ENCODE measurements at places on chromosomes 6 and 20. TPM values are rescaled to one million over a fixed set of nuclear protein-coding genes. Genes with fewer than 3 reads are reported as not detected.
A peak's percentile ranks its signal among the peaks of the same experiment; 100 is the strongest.

GRCh38 chr6:97282238-97282725 lies 734 bp downstream of the MMS22L start:
- no peak for DNase-seq

DNA sequence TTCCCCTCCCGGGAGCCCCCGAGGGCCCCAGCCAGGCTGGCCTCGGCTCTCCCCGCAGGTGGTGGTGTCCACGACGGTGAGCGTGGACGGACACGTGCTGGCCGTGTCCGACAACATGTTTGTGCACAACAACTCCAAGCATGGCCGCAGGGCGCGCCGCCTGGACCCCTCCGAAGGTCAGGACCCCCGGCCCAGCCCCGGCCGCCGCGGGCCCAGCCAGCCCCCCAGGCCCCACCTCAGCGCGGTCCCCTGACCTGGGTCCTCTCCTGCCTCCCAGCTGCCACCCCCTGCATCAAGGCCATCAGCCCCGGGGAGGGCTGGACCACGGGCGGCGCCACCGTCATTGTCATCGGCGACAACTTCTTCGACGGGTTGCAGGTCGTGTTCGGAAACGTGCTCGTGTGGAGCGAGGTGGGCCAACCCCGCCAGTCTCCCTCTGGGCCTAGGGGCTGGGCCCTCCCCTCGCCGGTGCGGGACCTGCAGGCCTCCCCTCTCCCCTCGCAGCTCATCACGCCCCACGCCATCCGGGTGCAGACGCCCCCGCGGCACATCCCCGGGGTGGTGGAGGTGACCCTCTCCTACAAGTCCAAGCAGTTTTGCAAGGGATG lies 51.0 kb downstream of the CPXM1 start:
- no peak for DNase-seq

DNA sequence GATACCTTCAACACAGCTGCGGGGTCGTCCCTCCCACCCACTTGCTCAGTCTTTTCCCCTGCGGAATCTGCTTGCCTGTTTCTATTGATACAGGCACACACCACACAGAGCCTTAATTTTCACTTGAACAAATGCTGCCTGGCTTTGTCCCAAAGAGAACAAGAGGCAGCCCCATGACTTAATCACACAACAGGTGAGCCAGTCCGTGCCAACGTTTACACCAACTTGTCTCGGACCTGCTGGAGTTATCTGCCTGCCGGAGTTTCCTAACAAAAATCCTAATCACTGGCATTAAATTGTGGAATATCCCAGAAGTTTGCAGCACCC lies 186.8 kb upstream of the RREB1 start:
- DNase-seq, result no peak

GRCh38 chr20:47334022-47334551 lies 22.4 kb downstream of the ZMYND8 start:
- no peak for DNase-seq

- no peak for DNase-seq
Measured at GRCh38 chr6:1704711-1705110, 95.0 kb downstream of the FOXC1 start.

GRCh38 chr20:19254956-19255355 lies 42.5 kb downstream of the SLC24A3 start:
- DNase-seq, result no peak

GRCh38 chr20:4961746-4962145 lies 39.6 kb downstream of the SLC23A2 start:
- no peak for DNase-seq

- no peak for DNase-seq
Measured at GRCh38 chr6:130754786-130755367, 72.3 kb upstream of the SMLR1 start.

- DNase-seq, result no peak
Measured at GRCh38 chr6:66265737-66266136, 558.7 kb upstream of the EYS start.

DNA sequence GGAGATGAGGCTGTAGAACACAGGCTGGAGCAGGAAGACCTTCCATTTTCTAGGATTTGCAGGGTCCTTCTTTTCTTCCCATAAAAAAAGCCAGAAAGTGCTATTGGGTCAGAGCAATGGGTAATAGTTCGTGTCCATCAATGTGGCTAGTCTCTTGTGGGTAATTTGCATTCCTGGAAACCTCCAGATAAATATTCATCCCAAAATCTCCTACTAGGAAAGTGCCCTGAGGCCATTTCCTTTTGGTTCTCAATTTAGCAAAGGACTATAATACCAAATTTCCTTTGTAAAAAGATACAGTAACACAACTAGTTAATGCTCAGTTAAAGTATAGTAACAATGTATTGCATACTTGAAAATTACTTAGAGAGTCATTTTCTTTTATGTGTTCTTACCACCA lies 138.1 kb upstream of the TAB2 start:
- no peak for DNase-seq

DNA sequence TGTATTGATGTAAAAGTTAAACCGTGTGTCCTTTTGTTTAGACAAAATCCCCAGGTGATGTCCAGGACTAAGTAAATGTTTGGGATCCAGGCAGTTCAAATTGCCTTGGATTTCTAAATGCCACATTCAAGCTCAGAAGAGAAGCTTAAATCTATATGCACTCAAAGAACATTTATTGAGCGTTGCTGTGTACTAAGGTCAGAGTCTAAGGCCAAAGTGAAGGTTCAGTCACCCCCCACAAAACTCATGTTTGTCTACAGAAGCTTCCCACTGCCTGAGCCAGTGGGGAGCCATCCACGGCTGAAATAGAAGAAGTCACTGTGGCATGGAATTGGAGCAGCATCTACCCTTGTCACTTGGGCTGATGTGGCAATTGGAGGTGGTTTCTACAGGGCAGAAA lies 70.7 kb upstream of the INSM1 start:
- no peak for DNase-seq

- peak; percentile 5 for DNase-seq
Measured at GRCh38 chr6:91575032-91575431, 988.2 kb upstream of the MAP3K7 start.

DNA sequence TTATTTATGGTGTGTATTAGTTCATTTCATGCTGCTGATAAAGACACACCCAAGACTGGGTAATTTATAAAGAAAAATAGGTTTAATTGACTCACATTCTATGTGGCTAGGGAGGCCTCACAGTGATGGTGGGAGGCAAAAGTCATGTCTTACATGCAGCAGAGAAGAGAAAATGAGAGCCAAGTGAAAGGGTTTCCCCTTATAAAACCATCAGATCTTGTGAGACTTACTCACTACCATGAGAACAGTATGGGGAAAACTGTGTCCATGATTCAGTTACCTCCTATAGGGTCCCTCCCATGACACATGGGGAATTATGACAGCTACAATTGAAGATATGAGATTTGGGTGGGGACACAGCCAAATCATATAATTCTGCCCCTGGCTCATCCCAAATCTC lies 150.0 kb upstream of the AHI1 start:
- DNase-seq, result no peak

DNA sequence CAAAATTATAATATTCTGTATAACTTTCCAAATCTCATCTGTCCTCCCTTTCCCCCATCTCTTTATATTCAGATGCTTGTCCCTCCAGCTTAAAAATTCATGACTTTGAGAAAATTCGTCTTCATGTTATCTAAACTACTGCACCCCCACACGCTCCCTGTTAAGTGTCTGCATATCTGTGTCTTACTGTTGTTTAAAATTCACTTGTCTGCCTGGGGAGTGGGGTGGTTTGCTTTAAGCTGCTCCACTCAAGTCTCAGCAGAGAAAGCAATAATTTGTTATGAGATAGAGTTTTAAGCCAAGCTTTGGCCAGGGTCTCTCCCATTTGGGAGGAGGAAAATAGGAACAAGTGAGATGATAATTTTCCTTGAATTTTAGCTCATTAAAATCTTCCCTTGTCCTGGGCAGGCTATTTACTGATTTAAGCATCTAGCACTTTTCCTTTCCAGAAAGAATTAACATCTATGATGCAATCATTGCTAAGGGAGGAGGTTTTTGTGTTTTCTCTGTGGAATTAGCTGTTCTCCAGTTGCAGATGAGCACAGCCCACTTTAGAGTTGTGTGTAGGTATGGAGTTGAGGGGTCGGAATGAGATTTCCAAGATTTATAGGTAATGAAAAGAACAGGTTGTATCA lies 36.8 kb downstream of the MTHFD1L start:
- DNase-seq, result no peak

DNA sequence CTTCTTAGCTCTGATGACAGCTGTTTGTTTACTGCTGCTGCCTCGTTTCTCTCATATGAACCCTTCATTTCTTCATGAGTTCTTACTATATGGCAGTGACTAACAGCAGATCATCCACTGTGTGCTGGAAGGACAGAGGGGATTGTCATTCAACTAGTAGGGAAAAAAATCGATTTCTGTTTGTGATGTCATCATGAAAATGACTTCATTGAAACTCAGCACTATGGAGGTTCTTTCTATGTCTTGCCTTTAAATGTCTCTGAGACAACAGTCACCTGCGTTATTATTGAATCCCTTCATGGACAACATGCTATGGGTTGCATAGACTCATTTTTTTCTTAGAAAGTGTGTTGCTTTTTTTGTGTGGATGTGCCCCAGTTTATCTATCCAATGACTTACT lies 394.4 kb downstream of the DOK5 start:
- no peak for DNase-seq

DNA sequence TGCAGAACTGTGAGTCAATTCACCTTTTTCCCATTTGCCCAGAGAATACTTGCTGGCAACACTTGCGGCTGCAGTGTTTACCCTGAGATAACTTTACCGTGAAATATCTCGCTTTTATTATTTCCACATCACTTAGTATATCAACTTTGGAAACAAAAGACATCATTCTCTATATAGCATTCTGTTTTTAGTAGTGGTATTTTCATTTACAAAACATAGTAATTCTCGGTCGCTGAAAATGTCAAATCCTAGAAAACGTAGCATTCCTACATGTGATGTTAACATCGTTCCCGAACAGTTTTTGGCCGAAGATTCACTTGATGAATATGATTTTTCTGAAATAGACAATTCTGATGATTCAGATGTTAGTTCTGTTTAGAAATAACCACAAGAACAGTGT lies 52.0 kb downstream of the NHLRC1 start:
- DNase-seq, result no peak

- DNase-seq, result no peak
Measured at GRCh38 chr6:155493694-155494143, 38.1 kb upstream of the NOX3 start.

GRCh38 chr6:42659806-42660205 lies 62.6 kb downstream of the PRPH2 start:
- DNase-seq, result no peak

GRCh38 chr6:38676974-38677544 lies 25.9 kb downstream of the GLO1 start:
- DNase-seq, result no peak

DNA sequence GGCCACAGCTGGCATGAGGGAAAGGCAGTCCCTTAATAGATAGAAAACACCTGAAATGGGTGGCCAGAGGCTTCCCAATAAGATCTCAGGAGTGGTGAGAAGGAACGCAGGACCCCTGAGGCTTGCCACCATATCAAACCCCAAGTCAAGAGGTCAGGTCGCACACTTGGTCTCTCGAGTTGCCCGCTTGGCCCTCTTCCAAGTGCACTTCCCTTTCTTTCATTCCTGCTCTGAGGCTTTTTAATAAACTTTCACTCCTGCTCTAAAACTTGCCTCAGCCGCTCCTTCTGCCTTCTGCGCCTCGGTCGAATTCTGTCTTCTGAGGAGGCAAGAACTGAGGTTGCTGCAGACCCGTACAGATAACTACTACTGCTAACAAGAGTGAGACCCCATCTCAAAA lies 64.2 kb downstream of the SLC2A10 start:
- DNase-seq, result no peak

DNA sequence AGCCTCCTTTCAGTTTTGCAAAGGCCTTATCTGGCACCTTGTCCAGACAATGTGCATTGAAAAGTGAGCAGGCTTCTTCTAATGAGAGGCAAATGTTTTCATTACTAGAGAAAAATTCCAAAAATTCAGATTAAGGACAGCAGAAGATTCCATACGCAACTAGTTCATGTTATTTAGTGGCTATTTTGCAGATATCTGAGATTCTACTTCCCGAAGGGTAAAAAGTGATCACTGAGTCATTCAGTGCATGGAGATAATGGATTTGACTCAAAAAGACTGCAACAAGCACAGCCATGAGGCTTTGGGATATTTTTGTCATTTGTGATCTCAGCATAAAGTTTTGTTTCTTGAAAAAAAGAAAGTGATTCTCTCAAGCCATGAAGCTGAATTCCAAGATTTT lies 29.9 kb downstream of the METTL24 start:
- DNase-seq, result no peak

DNA sequence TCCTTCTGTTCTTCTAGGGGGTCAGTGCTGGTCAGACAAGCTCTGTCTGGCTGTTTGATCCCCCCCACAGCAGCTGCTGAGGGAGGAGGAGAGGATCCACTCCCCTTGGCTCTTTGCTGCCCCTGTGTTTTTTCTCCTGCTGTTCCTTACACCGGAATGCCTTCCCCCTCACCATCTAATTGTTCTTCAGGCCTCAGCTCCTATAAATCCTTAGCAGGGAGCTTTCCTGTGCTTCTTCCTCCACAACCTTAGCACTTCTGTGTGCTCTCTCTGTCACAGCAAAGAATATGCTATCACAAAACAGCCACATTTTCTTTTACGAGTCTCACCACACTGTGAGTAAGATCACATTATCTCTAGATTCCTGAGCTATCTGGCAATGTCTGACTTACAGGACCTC lies 196.6 kb downstream of the OTOR start:
- DNase-seq, result no peak

- no peak for DNase-seq
Measured at GRCh38 chr20:56368351-56369134, 9.8 kb downstream of the FAM210B start.

- DNase-seq, result no peak
Measured at GRCh38 chr20:51128198-51128597, 105.3 kb upstream of the KCNG1 start.

GRCh38 chr6:32932132-32932868 lies 8.5 kb downstream of the HLA-DMB start:
- DNase-seq, result no peak

GRCh38 chr20:4041748-4042411 lies 26.5 kb upstream of the RNF24 start:
- DNase-seq, result peak; percentile 34

COL19A1 gene
- total RNA-seq, result 1.1 TPM

GNAS-AS1 gene
- 0.88 TPM for total RNA-seq

PRND gene
- not detected for total RNA-seq

GTSF1L gene
- total RNA-seq, result not detected

PRR18 gene
- total RNA-seq, result 0.19 TPM

MICB gene
- total RNA-seq, result 5.7 TPM

OOEP gene
- 0.35 TPM for total RNA-seq

RBBP8NL gene
- 0.13 TPM for total RNA-seq

SLC32A1 gene
- not detected for total RNA-seq

HLA-DPA1 gene
- 200 TPM for total RNA-seq

B3GAT2 gene
- total RNA-seq, result not detected

ADAT2 gene
- 6.9 TPM for total RNA-seq

SIM1 gene
- 31.8 TPM for total RNA-seq

MRAP2 gene
- total RNA-seq, result 5.0 TPM

SYTL3 gene
- total RNA-seq, result 16.0 TPM

Measured in kidney (tissue), 22 donors.